ENCODE measurements at places on chromosomes 13 and 19.

GRCh38 chr13:20394506-20394905 is 131.2 kb downstream of the CRYL1 start:
- DNase-seq, result no peak

DNA sequence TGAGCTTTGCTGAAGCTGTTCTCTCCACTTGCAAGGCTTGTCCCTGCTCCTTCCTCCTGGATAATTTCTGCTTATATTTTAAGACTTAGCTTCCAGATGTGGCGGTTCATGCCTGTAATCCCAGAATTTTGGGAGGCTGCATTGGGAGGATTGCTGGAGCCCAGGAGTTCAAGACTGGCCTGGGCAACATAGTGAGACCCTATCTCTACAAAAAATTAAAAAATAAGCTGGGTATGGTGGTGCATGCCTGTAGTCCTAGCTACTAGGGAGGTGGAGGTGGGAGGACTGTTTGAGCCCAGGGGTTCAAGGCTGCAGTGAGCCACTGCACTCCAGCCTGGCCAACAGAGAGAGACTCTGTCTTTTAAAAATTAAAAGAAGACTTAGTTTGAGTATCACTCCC is 31.6 kb downstream of the CEBPA start:
- no peak for DNase-seq

GRCh38 chr19:11191934-11192333 is 5.4 kb downstream of the KANK2 start:
- DNase-seq, result no peak

DNA sequence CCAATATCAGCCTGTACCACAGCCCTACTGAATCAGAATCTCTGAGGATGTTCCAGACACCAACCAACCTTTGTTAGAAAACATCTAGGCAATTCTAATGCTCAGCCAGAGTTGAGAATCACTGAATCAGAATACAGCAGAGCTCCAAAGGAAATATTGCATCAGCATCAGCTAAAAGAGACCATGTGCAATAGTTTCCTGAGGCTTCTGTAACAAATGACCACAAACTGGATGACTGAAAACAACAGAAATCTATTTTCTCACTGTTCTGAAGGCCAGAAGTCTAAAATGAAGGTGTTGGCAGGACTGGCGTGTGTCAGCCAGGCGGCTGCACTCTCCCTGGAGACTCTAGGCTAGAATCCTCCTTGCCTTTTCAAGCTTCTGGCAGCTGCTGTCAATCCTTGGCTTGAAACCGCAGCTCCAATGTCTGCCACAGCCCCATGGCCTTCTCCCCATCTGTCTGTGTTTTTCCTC is 1.2 kb upstream of the DCT start:
- DNase-seq, result peak; percentile 76

DNA sequence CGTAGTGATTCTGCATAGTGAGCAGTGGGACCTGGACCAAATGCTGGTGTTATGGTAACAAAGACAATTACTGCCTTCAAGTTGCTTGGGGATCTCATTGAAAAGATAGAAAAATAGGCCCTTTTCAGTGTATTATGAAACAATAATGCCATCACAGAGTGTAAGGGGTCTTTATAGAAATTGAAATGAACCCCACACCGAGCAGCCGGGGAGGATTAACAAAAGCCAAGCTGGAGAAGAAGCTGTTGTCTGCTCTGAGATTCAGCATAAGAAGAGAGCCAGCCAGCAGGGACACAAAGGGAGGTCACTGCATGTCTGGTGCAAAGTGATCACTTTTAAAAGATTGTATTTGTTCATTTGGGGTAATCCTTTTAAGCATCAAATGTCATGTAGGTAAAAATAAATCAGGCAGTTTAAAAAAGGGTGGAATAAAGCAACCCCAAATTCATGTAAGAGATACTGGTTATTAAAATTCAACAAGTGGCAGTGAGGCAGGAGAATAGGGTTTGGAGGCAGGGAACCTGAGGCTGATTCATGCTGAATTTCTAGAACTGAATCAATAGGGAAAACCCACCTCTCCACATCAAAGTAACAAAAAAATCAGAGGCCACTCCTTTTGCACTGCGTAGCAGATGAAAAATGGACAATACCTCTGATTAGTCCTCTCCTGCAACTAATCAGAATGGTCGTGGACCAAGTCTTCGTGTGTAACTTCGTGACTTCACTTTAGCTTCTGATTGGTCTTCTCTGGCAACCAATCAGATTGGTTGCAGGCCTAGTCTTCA is 1548.3 kb upstream of the SLC10A2 start:
- no peak for DNase-seq

GRCh38 chr13:27395007-27395510 is 29.4 kb upstream of the GTF3A start:
- DNase-seq, result peak; percentile 24

- no peak for DNase-seq
These were observed 1197.5 kb downstream of the EFNB2 start for GRCh38 chr13:105338006-105338405.

DNA sequence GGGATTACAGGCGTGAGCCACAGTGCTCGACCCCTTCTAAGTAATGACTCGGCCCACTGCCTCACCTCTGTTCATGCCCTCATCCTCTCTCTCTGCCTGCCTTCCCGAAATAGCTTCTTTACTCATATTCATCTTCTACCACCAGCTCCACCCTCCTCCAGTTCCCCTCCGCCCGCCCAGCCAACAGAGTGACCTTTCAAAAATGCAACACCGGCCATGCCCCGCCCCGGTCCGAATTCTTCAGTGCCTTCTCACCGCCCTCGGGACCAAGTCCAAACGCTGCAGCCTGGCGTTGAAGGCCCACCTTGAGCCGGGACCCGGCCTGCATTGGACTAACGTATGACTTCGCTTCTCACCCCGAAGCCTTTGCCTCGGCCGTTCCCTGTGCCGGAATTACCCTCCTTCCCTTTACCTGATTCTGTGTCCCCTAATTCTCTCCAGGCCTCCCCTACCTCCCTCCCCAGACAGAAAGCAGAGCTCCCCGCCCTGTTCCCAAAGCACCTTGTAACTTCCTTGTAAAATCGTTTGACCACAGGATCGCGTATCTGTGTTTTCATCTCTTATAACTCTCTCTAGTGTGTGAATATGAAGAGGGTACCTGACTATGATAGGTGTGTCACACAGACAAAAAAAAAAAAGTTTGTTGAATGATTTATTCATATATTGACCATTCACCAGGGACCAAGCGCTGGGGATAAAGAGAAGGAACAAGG is 8.1 kb upstream of the MUC16 start:
- DNase-seq, result no peak

DNA sequence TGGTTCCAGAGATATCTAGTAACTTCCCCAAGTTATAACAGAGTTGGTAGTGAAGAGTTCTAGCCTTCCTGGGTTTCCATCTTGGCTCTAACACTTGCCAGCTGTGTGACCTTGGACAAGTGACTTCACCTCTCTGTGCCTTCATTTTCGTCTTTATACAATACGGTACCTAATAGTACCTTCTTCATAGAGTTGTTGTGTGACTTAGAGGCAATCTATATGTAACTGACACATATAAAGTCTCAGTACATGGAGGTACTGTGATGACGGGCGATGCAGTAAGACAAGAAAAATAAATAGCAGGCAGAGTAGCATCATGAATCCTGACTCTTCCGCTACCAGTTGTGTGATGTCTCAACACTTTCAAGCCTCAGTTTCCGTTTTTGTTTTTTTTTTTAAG is 8.0 kb upstream of the CLASRP start:
- no peak for DNase-seq

GRCh38 chr19:45407091-45407375 is 589 bp downstream of the POLR1G start:
- no peak for DNase-seq

DNA sequence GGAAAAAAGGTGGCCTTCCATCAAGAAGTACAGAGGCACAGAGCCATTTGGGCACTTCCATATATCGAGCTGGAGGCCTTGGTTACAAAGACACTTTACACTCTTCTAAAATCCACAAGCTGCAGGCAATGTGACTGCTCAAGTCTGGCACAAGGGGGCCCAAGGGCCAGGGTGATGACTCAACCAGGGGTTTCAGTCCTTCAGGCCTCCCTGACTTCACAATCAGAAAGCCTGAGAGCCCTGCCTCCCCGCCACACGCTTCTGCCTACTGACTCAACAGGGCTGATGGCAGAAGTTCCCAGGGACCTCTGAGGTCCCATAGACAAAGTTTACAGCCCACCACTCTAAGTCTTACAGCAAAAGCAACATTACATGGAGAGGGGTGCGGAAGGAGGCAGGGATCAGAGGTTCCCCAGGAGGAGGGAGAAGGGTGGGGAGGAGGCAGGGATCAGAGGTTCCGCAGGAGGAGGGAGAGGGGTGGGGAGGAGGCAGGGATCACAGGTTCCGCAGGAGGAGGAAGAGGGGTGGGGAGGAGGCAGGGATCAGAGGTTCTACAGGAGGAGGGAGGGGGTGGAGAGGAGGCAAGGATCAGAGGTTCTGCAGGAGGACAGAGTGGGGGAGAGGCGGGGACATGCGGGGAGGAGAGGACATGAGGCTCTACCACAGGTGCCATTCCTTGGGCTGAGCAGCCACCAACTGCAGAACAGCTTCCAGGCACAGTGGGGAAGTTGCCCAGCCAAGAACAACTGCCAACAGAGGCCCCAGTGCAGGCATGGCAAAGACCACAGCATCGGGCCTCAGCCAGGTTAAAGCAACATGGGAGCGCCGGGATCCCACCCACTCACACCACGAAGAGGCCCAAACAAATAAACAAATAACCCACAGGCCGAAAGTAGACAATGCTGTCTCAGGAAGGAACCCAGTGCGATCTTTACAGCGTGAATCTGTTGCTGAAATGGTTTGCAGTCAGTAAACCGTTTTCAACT is 52.0 kb downstream of the SLC7A1 start:
- no peak for DNase-seq

- peak; percentile 39 for DNase-seq
These were observed 1158.0 kb downstream of the EFNB2 start for GRCh38 chr13:105377452-105377851.

DNA sequence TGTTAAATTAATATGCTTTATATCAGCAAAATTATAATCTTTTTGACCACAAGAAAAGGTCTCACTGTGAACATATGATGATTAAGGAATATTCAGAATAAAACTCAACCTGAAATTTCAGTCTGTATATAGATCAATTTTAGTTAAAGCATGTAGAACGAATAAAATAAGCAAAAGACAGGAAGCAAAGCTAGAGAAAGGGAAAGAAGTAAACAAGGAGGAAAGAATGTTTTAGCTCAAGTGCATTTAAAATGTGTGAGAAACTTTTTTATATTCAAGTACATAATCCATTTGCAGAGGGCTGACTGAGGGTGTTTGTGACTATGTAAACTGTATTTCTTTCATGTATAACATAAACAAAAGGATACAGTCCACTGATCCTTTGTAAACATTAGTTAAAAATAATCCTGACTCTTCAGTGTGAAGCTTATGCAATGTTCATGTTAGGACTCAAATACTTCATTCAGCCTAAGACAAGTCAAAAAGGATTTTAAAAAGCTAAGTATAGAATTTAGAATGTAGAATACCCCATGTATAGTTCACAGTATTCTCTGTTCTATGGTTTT is 472.1 kb downstream of the DIAPH3 start:
- DNase-seq, result peak; percentile 30

DNA sequence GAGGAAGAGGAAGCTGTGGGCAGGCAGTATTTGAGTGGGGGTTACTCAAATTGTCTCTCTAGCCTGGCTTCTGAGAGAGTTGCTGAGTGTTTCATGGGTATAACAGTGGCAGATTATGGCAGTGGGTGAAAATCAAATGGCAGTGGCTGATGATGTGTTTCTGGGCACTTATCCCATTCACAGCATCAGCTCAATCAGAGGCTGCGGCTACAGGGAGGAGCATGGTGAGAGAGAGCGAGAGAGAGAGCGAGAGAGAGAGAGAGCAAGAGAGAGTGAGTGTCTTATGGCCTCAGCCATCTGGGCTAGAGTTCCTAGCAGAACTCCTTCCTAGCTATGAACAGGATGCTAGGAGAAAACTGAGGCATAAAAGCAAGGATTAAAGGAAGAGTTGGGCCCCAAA is 178.9 kb downstream of the OLFM4 start:
- DNase-seq, result no peak

DNA sequence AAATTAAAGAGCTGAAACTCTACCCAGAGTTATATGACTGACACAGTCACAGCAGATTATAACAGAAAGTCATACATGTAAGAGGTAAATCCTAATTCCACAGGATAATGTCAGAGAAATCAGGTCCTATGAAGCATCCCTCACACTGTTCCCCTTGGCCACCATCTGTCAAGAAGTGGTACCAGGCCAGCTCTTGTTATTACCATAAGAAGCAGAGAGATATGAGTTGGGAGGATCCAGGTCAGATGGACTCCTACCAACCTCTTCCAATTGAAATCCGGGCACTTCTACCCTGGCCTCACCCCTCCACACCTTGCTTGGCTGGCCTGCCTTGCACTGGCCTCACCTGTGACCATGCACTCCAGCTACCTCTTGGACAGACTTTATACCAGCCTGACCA is 353.2 kb downstream of the DNAJC15 start:
- no peak for DNase-seq

DNA sequence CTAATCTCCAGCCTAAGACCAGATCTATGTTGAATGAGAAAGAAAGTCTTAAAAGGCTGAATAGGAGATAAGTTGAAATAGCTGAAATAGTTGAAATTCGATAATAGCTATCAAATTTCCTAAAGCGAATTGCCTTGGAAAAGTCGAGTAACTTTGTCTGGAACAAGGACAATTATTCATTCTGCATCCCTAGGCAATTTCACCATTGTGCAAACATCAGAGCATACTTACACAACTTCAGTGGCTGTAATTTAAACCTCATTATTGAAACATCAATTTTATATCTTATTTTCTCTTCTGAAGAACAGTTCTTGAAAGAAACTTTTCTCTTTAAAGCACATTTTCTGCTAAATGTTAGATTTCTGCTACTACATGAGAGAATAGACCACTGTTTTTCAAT is 13.6 kb downstream of the TNFSF13B start:
- DNase-seq, result no peak

DNA sequence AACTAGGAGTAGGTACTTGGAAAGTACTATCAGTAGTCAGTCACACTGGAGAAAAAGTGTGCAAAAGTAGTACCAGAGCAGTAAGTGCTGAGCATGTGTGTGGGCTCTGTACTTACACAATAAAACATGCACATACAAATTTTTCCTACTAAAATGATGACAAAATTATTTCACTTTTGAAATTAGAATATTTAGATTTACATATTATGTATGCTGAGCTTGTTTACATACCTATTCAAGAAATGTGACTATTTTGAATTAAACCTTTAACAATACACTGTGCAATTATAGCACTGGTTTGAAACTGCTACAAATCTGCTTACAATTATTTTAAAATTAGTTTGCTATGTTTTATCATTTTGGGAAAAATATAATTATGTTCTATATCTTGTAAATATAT is 2781.6 kb upstream of the PCDH20 start:
- DNase-seq, result no peak

- peak; percentile 28 for DNase-seq
These were observed 24.9 kb downstream of the RCBTB1 start for GRCh38 chr13:49560270-49561061.

All from tongue (tissue), 3 donors.